ENCODE measurements at places on chromosomes 16 and 17. TPM values are rescaled to one million over a fixed set of nuclear protein-coding genes. Genes with fewer than 3 reads are reported as not detected.

The HSD17B2 gene
- total RNA-seq = not detected

The PTX4 gene
- total RNA-seq = not detected

DNA sequence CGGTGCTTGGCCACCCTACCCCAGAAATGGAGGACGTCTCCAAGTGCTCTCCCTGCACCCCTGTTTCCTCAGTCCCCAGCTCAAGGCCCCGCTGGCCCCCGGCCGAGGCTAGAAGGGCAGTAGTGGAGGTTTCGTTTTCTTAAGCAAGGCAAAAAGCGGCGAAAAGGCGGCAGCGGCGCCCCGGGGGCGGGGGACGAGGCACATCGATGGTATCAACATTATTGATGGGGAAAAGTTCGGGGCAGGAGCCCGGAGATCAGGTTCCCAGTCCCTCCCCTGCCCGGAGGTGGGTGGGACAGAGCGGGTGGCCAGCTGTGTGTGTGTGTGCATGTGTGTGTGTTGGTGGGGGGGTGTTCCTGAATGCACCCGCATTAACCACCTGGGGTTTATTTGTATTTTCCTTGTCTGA is 4.1 kb upstream of the SALL1 start:
- H3K36me3 ChIP-seq = peaks cover 9% of the 10 kb centered on the region
- peaks cover 56% of the 10 kb centered on the region for H3K27me3 ChIP-seq
- no peak for DNase-seq
- H3K4me1 ChIP-seq = peaks cover 6% of the 10 kb centered on the region
- H3K27ac ChIP-seq = no peak overlapping the region
- no peak overlapping the region for H3K4me3 ChIP-seq

The KRTAP4-9 gene
- not detected for total RNA-seq

GRCh38 chr16:57146735-57147134 is 39.1 kb downstream of the PSME3IP1 start:
- H3K36me3 ChIP-seq = no peaks in the 10 kb centered on the region
- peaks cover 17% of the 10 kb centered on the region for H3K4me1 ChIP-seq
- no peak overlapping the region for H3K27ac ChIP-seq
- no peaks in the 10 kb centered on the region for H3K27me3 ChIP-seq

The ANKRD40CL gene
- total RNA-seq = not detected

DNA sequence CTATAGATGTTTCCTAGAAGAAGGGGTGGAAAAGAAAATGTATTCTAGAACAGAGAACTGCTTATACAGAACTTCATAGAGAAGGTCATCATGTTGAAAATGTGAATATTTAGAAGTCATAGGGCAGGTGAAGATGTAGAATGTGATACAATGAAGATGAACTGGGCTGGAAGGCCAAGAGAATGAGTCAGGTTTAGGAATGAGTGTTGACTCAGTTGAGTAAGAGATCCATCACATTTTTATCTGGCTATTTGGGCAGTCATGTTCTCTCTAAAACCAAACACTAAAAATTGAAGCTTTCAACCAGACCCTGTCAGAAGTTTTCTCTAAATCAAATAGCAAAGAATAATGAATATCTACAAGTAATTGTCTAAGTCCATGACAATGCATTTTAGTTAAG is 660.5 kb downstream of the KCNJ2 start:
- H3K4me3 ChIP-seq = no peak overlapping the region
- H3K27me3 ChIP-seq = no peaks in the 10 kb centered on the region
- no peak for DNase-seq
- H3K4me1 ChIP-seq = no peaks in the 10 kb centered on the region

DNA sequence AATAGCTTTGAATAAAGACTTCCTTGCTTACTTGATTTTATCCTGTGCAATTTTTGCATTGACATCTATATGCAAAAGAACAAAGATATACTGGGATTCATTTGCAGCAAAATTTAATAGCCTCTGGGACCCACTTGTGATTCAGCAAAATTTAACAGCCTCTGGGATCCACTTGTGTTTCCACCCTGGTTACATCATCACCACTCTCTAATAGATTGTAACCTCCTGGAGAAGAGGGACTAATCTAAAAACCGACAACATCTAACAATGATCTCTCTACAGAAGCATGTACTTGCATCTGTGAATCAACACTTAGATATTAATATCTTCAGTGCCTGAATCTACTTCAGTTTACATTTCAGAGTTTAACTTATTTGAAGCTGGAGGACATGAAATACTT is 202.0 kb upstream of the CPHXL start:
- no peak overlapping the region for H3K4me3 ChIP-seq
- H3K27ac ChIP-seq = no peak overlapping the region
- no peak for DNase-seq
- no peaks in the 10 kb centered on the region for H3K27me3 ChIP-seq
- no peaks in the 10 kb centered on the region for H3K4me1 ChIP-seq

- peaks cover 20% of the 10 kb centered on the region for H3K27me3 ChIP-seq
- H3K27ac ChIP-seq = no peak overlapping the region
- H3K4me3 ChIP-seq = no peak overlapping the region
- H3K4me1 ChIP-seq = no peaks in the 10 kb centered on the region
Measured at GRCh38 chr16:50539053-50539695, 9.0 kb upstream of the NKD1 start.

DNA sequence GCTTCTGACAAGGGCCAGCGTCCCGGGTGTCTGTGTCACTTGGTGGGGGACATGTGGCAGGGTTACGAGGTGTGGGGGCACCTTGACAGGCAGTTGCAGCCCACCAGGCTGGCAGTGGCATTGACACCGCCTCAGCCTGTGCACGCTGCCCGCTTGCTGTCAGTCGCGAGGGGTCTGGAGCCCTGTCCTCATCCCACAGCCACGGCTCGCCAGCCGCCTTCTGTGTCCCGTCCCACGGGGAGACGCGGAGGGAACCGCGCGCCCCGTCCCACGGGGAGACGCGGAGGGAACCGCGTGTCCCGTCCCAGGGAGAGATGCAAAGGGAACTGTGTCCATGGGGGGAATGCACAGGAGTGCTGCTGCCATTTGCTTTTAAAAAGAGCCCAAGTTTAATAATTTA is 3.5 kb downstream of the PABPN1L start:
- H3K27me3 ChIP-seq = no peaks in the 10 kb centered on the region
- H3K36me3 ChIP-seq = peaks cover 18% of the 10 kb centered on the region
- no peak overlapping the region for H3K27ac ChIP-seq
- peaks cover 9% of the 10 kb centered on the region for H3K4me1 ChIP-seq
